KG1 (cell line): ENCODE measurements at places on chromosomes 3 and 15.

DNA sequence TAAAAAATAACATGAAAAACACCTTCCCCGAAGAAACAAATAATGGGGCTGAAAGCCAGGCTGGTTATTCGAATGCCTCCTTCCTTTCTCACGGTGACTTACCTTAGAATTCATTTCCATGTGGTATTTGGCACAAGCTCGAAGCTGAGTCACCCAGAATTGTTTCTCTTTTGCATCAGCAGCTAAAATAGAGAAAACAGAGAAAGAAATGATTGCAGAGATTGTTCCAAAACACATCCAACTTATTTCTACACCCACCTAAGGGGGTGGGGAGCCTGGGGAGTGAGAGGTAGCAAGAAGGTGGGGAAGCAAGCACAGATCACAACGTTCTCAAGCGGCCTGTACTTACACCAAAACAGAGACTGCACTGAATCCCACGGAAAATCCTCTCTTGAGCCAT lies 104.7 kb downstream of the OSBPL10 start:
- DNase-seq, result no peak

- DNase-seq, result no peak
Measured at GRCh38 chr3:125440559-125440955, 65.4 kb upstream of the ZNF148 start.

GRCh38 chr15:54298396-54298795 lies 320.2 kb downstream of the UNC13C start:
- DNase-seq, result no peak

DNA sequence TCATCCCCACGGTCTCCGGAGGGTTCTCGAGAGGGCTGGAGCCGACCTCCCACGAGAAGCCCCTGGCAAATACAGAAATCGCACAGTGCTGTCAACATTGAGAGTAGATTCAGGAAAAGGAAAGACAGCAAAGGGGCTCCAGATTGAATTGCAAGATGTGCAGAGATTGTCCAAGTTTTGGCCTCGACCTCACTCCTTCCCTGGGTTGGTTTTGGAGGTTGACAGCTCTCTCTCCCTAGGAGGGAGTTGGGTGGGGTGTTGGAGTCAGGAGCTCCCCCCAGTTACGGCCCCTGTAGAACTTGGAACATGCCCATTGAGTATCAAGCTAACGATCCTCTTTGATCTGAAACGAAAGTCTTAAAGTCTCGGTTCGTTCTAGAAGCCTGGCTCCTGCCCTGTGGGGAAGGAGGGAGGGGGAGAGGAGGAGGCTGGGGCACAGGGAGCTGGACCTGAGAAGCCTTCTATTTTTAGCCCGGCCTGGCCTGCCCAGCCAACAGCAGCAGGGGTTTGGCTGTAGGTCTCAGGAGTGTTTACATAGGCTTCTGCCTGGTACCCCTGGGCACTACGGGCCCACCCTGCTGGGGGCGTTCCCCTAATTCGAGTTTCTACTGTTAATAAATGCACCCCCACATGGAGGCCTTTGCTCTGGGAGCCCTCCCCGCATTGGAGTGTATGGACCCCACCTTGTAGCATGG lies 672 bp upstream of the KY start:
- no peak for DNase-seq
